ENCODE measurements at places on chromosomes 13 and 19. TPM values are rescaled to one million over a fixed set of nuclear protein-coding genes. Genes with fewer than 3 reads are reported as not detected.

Gene CEACAM20
- total RNA-seq: not detected

Gene CBARP
- total RNA-seq: 26.2 TPM

Gene C19orf18
- total RNA-seq: 1.5 TPM

Gene ADGRE3
- not detected for total RNA-seq

Gene RASIP1
- total RNA-seq: 1.0 TPM

- no peak for DNase-seq
These were observed 530.4 kb downstream of the DIAPH3 start for GRCh38 chr13:59633290-59633689.

- DNase-seq: no peak
These were observed 595 bp downstream of the ZNF440 start for GRCh38 chr19:11814700-11815035.

- DNase-seq: no peak
These were observed 377.4 kb upstream of the SLC10A2 start for GRCh38 chr13:103443604-103444003.

GRCh38 chr19:46890423-46891170 is 29.8 kb downstream of the ARHGAP35 start:
- no peak for DNase-seq

GRCh38 chr13:110297011-110297410 is 9.9 kb downstream of the COL4A1 start:
- DNase-seq: no peak
